ENCODE measurements at places on chromosomes 11 and 22. TPM values are rescaled to one million over a fixed set of nuclear protein-coding genes. Genes with fewer than 3 reads are reported as not detected.

ADAMTS8 gene
- not detected for total RNA-seq

TMEM191B gene
- total RNA-seq: not detected

C1QTNF4 gene
- total RNA-seq: 3.1 TPM

UPK2 gene
- total RNA-seq: not detected

TPST2 gene
- total RNA-seq: 26.3 TPM

SLC25A18 gene
- not detected for total RNA-seq

CRYBA4 gene
- not detected for total RNA-seq

SLC22A8 gene
- not detected for total RNA-seq

FAM118B gene
- total RNA-seq: 28.1 TPM

KCNQ1 gene
- 0.46 TPM for total RNA-seq

PKDREJ gene
- total RNA-seq: not detected

TSPO gene
- total RNA-seq: 524 TPM

E2F8 gene
- total RNA-seq: 6.9 TPM

TSGA10IP gene
- not detected for total RNA-seq

UBQLNL gene
- 0.06 TPM for total RNA-seq
